ENCODE measurements at places on chromosomes 1 and 21. TPM values are rescaled to one million over a fixed set of nuclear protein-coding genes. Genes with fewer than 3 reads are reported as not detected.

OR2L13 gene
- total RNA-seq, result not detected

ITLN1 gene
- not detected for total RNA-seq

C8A gene
- not detected for total RNA-seq

TAS1R3 gene
- 0.72 TPM for total RNA-seq

AK5 gene
- total RNA-seq, result 5.5 TPM

LCE1C gene
- not detected for total RNA-seq

CD160 gene
- total RNA-seq, result not detected

CEP104 gene
- total RNA-seq, result 34.6 TPM

LMX1A gene
- not detected for total RNA-seq

RXRG gene
- total RNA-seq, result not detected

C1orf74 gene
- 0.50 TPM for total RNA-seq

SV2A gene
- total RNA-seq, result 4.7 TPM

OLIG2 gene
- total RNA-seq, result not detected

PPCS gene
- 42.9 TPM for total RNA-seq

TRNP1 gene
- total RNA-seq, result not detected

LRRC39 gene
- 2.1 TPM for total RNA-seq

MAB21L3 gene
- total RNA-seq, result not detected

SH2D5 gene
- total RNA-seq, result not detected

C1orf94 gene
- not detected for total RNA-seq

CD53 gene
- total RNA-seq, result 286 TPM

TMEM200B gene
- not detected for total RNA-seq

C1orf185 gene
- not detected for total RNA-seq

NPPB gene
- total RNA-seq, result not detected

TEX38 gene
- total RNA-seq, result not detected

F13B gene
- total RNA-seq, result not detected

NEK2 gene
- 0.32 TPM for total RNA-seq

NUP210L gene
- total RNA-seq, result not detected

OR2M4 gene
- not detected for total RNA-seq

PRR9 gene
- not detected for total RNA-seq

NGF gene
- total RNA-seq, result not detected

ECM1 gene
- total RNA-seq, result 0.70 TPM

Measured in T-helper 17 cell (primary cell).